Left ventricle myocardium inferior (tissue), 1 donor: ENCODE measurements at places on chromosomes 4 and X. TPM values are rescaled to one million over a fixed set of nuclear protein-coding genes. Genes with fewer than 3 reads are reported as not detected.

DNA sequence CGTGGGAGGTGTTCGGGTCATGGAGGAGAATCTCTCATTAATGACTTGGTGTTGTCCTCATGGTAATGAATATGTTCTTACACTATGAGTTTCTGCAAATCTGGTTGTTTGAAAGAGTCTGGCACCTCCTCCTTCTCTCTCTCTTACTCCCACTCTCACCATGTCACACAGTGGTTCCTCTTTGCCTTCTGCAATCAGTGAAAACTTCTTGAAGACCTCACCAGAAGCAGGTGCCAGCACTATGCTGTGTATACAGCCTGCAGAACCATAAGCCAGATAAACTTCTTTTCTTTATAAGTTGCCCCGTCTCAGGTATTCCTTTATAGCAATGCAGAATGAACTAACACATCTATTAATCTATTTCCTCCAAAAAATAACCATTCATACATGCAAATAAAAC, 275.0 kb downstream of the ANTXR2 start:
- DNase-seq: no peak

GRCh38 chr4:68148800-68149685, 19.4 kb upstream of the TMPRSS11F start:
- no peak for DNase-seq

GRCh38 chr4:55159851-55160250, 34.5 kb upstream of the KDR start:
- DNase-seq: no peak

- no peak for DNase-seq
Observed at GRCh38 chr4:84003046-84003445, 467.1 kb downstream of the GPAT3 start.

- DNase-seq: peak; percentile 19
Observed at GRCh38 chr4:52250154-52250553, 199.1 kb downstream of the SPATA18 start.

Gene ADH1B
- total RNA-seq: 91.9 TPM

Gene SLC2A9
- 8.2 TPM for total RNA-seq

GRCh38 chr4:107708225-107708624, 11.8 kb downstream of the PAPSS1 start:
- no peak for DNase-seq

Gene YIPF7
- total RNA-seq: 1.4 TPM

- no peak for DNase-seq
Observed at GRCh38 chr4:31124008-31124585, 403.9 kb downstream of the PCDH7 start.

Gene TEX13B
- total RNA-seq: not detected

Gene GPR119
- total RNA-seq: not detected

- DNase-seq: no peak
Observed at GRCh38 chr4:3243136-3243780, 5.7 kb upstream of the MSANTD1 start.

GRCh38 chr4:137896221-137896737, 345.9 kb downstream of the SLC7A11 start:
- DNase-seq: no peak

DNA sequence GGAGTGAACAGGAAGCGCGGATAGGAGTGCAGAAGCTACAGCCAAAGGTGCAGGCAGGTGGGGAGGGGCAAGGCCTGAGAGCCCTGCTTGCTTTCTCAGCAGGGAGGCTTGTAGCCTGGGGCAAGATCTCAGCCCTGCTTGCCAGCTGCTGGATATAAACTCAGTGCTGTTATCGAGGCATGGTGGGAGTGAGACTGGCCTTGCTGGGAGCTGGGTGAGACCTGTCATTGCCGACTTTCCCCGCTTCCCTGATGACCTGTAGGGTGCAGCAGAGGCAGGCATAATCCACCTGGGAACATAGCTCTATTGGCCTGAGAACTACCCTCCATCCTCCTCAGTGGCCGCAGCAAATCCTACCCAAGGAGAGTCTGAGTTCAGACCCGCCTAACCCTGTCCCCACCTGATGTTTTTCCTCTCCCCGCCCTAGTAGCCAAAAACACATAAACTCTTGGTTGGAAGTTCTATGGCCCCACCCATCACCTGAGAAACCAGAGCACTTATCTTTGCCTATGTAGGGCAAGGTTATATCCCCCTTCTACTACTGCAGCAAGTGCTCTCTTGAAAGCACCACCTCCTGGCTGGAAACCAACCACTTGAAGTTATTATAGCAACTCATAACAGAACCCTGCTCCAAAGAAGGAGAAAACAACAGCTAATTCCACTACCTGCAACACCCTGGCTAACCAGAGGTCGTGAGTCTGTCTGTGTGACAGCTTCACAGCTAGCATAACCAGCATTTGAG, 80.7 kb downstream of the FHIP1A start:
- DNase-seq: no peak

- no peak for DNase-seq
Observed at GRCh38 chr4:102234243-102234838, 110.9 kb downstream of the SLC39A8 start.

DNA sequence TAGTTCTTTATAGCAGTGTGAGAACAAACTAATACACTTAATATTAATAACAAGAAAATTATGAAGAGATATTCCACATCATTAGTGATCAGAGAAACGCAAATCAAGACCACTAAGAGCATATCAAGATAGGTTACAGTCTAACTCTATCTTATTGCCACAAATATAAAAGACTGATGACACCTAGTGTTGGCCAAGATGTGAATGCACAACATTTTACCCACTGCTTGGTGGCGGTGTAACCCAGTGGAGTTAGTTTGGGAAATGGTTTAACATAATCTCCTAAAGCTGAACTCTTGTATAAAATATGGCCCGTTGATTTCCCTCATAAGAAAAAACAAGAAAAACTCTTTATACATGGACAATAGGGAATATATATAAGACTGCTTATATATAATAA, 92.4 kb downstream of the SLITRK2 start:
- no peak for DNase-seq

DNA sequence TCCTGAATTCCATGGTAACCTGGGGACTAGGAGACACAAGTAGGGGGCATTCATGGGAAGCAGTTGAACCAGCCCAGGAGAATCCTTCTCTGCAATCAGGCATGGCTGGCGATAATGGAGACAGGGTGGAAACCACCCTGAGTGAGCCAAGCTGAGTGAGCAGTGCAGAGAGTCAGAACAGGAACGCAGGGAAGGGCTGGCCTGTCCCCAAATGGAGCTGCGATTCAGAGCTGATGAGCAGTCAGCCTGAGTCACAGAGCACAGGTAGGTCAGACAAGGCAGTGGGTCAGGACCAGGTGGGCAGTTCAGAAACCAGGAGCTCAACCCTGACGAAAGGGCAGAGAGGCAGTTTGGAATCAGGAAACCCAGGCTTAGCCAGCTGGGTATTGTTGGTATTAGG, 129.0 kb downstream of the BTC start:
- DNase-seq: no peak

Gene BTK
- total RNA-seq: 1.3 TPM

Gene HMGB3
- 5.6 TPM for total RNA-seq

DNA sequence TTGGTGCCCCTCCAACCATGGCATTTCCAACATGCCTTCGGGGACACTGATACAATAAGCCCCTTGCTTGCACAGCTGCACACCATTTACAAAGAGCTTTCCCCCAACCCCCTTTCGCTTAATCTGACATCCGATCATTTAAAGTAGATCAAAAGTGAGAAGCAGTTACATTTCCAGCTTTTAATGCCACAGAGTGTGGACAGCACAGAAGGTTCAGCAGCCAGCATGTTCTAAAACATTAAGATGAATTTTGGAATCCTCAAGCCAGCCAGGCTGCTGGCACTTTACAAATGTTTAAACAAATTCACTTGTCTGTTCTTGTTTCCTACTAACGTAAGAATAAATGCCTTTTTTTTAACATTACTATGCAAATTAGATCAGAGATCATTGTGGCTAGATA, 284.4 kb upstream of the LDB2 start:
- no peak for DNase-seq

GRCh38 chr4:104941661-104942062, 205.0 kb upstream of the TET2 start:
- DNase-seq: no peak

Gene USP17L21
- total RNA-seq: not detected

Gene GYG2
- 0.66 TPM for total RNA-seq

Gene ATP2B3
- total RNA-seq: not detected

DNA sequence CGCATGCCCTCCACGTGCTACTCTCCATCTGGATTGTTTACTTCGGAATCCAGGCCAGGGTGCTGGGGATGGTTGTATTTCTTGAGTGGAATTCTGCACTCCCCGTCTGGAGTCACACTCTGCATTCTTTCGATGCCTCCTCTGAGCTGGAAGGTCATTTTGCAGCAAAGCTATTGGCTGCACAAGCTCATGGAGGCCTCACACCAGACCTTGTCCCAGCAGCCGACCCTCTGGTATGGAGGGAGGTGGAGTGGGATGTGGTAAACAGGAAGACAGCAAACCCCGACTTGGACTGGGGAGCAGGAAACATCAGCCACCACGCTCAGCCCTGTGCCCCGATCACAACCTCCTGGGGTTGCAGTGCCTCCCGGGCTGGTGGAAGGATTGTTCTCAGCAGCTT, 225.3 kb upstream of the LNX1 start:
- no peak for DNase-seq

GRCh38 chr4:98599617-98600205, 58.7 kb downstream of the TSPAN5 start:
- DNase-seq: no peak

- DNase-seq: no peak
Observed at GRCh38 chr4:118254368-118254767, 98.4 kb downstream of the PRSS12 start.

DNA sequence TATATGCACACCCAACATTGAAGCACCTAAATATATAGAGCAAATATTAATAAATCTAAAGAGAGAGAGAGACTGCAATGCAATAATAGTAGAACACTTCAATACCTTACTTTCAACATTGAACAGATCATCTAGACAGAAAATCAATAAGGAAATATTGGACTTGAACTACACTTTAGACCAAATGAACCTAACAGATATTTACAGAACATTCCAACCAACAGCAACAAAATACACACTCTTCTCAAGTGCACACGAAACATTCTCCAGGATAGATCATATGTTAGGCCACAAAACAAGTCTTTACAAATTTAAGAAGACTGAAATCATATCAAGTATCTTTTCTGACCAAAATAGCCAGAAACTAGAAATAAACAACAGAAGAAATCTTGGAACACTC, 66.6 kb downstream of the CD99L2 start:
- DNase-seq: no peak

GRCh38 chr4:80367737-80368136, 32.2 kb downstream of the CFAP299 start:
- no peak for DNase-seq

- no peak for DNase-seq
Observed at GRCh38 chrX:117919755-117920154, 196.9 kb downstream of the KLHL13 start.

Gene SOX3
- total RNA-seq: not detected
